ENCODE measurements at places on chromosomes 7 and 10. TPM values are rescaled to one million over a fixed set of nuclear protein-coding genes. Genes with fewer than 3 reads are reported as not detected.

RPP30 gene
- polyA plus RNA-seq = 25.6 TPM

WNT16 gene
- 0.68 TPM for polyA plus RNA-seq

PNLIPRP1 gene
- polyA plus RNA-seq = not detected

MYPN gene
- 8.1 TPM for polyA plus RNA-seq

GPNMB gene
- 0.14 TPM for polyA plus RNA-seq

USP54 gene
- polyA plus RNA-seq = 4.0 TPM

EPDR1 gene
- not detected for polyA plus RNA-seq

DLX5 gene
- not detected for polyA plus RNA-seq

UNC5B gene
- 4.2 TPM for polyA plus RNA-seq

TAC1 gene
- not detected for polyA plus RNA-seq

TMEM140 gene
- 0.23 TPM for polyA plus RNA-seq

AS3MT gene
- polyA plus RNA-seq = 2.1 TPM

EPHA1 gene
- 0.10 TPM for polyA plus RNA-seq

OSBPL3 gene
- 15.4 TPM for polyA plus RNA-seq

FAM131B gene
- 4.3 TPM for polyA plus RNA-seq

INPP5A gene
- 21.4 TPM for polyA plus RNA-seq

PNLIPRP2 gene
- not detected for polyA plus RNA-seq

CPA2 gene
- polyA plus RNA-seq = not detected

CCL26 gene
- polyA plus RNA-seq = not detected

RBAK gene
- 2.8 TPM for polyA plus RNA-seq

C10orf67 gene
- 0.14 TPM for polyA plus RNA-seq

TMEM273 gene
- polyA plus RNA-seq = not detected

SNCG gene
- 19.0 TPM for polyA plus RNA-seq

RHOBTB1 gene
- polyA plus RNA-seq = 8.8 TPM

FAM221A gene
- 2.0 TPM for polyA plus RNA-seq

PON1 gene
- polyA plus RNA-seq = not detected

GPR146 gene
- polyA plus RNA-seq = 2.5 TPM

TDRD1 gene
- polyA plus RNA-seq = not detected

ITPRID1 gene
- not detected for polyA plus RNA-seq

LRWD1 gene
- polyA plus RNA-seq = 31.6 TPM

MRLN gene
- polyA plus RNA-seq = not detected

ZDHHC4 gene
- 42.4 TPM for polyA plus RNA-seq

LIPM gene
- polyA plus RNA-seq = not detected
